CD4-positive, alpha-beta T cell treated with Interferon alpha-2 for 1 hour (primary cell): ENCODE measurements at places on chromosomes 16 and 17.
A peak's percentile ranks its signal among the peaks of the same experiment; 100 is the strongest.

- peak; percentile 85 for DNase-seq
Observed at GRCh38 chr17:58328195-58329034, at the start of gene TSPOAP1. TSS of gene TSPOAP1 (minus strand) at chr17:58328795. CDS start at chr17:58327920, 875 bp downstream.

GRCh38 chr17:61731330-61731729, 132.0 kb downstream of the BRIP1 start:
- no peak for DNase-seq

GRCh38 chr16:3513892-3514583, 13.2 kb downstream of the CLUAP1 start:
- no peak for DNase-seq

GRCh38 chr17:20094777-20095176, 85.6 kb downstream of the SPECC1 start:
- DNase-seq: no peak

DNA sequence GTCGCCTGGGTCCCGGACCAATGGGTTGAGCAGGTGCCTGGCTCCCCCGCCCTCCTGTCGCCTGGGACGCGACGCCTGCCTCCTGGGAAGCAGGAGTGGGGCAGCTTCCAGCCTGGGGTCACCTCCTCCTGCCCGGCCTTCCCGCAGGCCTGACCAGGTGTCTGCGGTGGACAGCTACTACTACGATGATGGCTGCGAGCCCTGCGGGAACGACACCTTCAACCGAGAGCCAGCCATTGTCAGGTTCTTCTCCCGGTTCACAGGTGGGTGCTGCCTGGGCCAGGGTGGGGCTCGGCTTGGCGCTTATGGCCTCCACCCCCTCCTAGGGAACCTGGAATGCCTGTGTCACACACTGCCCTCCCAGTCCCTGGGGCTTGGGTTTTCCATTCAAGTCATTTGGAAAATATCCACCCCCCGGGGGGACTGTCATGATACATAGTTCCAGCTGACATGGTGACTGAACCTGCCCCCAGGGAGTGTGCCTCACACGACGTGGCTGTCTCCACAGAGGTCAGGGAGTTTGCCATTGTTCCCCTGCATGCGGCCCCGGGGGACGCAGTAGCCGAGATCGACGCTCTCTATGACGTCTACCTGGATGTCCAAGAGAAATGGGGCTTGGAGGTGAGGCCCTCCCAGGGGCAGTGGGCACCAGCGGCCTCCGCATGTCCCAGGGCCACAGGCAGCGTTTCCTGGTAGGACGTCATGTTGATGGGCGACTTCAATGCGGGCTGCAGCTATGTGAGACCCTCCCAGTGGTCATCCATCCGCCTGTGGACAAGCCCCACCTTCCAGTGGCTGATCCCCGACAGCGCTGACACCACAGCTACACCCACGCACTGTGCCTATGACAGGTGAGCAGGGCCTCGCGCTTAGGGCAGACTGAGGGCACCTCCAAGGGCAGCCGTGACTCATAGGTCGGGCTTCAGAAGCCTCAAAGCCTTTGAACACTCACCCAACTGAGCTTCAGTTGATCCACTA, 2.3 kb downstream of the DNASE1 start:
- DNase-seq: no peak

DNA sequence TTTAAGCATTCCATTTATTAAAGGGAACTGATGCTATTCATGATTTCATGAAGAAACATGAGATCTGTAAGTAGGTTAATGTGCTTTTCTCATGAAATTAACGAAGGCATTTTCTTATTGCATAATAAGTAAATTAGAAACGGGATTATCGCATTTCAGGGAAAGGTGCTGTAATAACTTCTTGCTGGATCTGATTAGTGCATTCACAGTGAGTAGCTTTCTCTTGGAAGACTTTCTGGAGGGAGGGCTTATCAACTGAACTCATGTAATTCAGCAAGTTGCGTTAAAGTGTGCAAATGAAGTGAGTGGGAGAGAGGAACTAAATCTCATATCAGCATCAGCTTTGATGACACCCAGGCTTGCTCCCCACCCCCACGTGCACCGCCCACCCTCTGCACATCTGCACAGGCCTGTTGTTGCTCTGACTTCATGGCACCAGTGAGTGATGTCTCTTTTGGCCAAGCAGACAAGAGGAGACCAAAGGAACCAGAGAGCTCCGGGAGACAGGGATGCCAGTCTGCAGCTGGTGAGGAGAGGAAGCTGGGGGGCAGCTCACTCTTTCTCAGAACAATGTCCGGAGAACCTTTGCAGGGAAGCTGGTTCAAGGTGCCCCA, 26.3 kb upstream of the GAS7 start:
- DNase-seq: no peak

GRCh38 chr16:58462997-58463941, 36.7 kb upstream of the NDRG4 start:
- no peak for DNase-seq

DNA sequence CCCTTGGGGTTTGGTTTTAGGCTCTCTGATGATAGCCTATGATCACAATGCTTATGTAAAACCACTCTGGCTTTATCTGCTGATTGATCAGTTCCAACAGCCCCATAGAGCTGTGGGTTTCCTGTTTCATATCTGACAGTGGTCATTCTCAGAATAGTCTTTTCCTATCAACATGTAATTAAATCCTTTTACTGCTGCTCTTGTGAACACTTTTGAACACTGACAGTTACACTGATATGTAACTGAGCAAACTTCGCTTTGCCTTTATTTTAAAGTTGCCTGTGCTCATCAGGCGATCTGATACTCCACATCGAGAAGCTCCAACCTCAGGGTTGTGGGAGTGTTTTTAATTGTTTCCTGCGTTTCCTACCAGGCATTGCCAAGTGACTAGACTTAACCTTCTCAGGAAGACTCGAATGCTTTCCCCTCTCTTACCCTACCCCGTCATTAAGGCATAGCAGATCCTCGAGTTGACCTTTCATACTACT, 17.3 kb upstream of the CLEC18B start:
- DNase-seq: peak; percentile 62

- DNase-seq: no peak
Observed at GRCh38 chr16:1536601-1537000, 3.1 kb downstream of the TMEM204 start.

- no peak for DNase-seq
Observed at GRCh38 chr17:79691931-79692330, 38.8 kb upstream of the ENPP7 start.

DNA sequence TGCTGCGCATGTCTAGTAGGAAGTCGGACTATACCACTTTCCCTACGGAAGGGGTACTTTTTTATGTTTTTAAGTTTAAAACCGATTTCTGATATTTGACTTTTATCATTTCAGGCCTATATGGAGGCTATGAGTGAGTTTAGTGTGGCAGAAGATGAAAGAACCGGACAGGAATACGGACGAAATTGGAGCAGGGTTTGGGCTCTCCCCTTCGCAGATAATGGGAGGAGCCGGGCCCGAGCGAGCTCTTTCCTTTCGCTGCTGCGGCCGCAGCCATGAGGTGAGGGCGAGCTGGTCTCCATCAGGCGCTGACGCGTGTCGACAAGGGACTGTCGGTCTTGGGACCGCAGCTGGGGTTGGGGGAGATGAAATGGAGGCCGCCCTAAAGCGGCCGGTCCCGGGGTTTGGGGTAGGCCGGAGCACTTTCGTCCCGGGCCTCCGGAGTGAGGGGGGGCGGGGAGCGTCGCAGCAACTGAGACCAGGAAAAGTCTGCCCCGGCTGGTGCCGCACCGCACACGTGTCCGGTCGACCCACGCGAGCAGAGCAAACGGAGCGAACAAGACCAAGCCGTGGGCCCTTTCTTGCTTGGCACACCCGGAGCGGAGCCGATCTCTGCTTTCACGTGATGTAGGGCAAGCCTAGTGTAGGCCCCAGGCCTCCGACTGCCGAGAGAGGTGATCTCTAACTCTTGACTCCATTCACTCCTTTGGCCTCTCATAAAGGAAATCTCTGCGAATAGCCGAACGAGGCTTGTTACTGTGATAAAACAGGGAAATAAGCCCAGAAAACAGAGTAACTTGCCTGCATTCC, at the start of gene RPL19:
TSS of gene RPL19 (plus strand) at position 214 of the 810 bp plus-strand sequence. CDS start at position 276, 62 bp downstream.
- DNase-seq: peak; percentile 80

- DNase-seq: no peak
Observed at GRCh38 chr17:49708515-49709183, 885 bp upstream of the SLC35B1 start.

- DNase-seq: no peak
Observed at GRCh38 chr17:10314329-10314728, 58.5 kb downstream of the MYH13 start.

GRCh38 chr17:42908872-42909700, 8.5 kb downstream of the G6PC1 start:
- no peak for DNase-seq

- no peak for DNase-seq
Observed at GRCh38 chr16:59148056-59148768, 414.1 kb upstream of the GOT2 start.
